Left colon (tissue), 2 donors: ENCODE measurements at places on chromosomes 4 and X. TPM values are rescaled to one million over a fixed set of nuclear protein-coding genes. Genes with fewer than 3 reads are reported as not detected.
A peak's percentile ranks its signal among the peaks of the same experiment; 100 is the strongest.

- DNase-seq, result no peak
These were observed 220.6 kb upstream of the RPL34 start for GRCh38 chr4:108399610-108400265.

Gene CCNB3
- 0.89 TPM for total RNA-seq

GRCh38 chr4:21986307-21986706 is 37.7 kb upstream of the KCNIP4 start:
- DNase-seq, result no peak

Gene TMSB15A
- total RNA-seq, result 0.46 TPM

DNA sequence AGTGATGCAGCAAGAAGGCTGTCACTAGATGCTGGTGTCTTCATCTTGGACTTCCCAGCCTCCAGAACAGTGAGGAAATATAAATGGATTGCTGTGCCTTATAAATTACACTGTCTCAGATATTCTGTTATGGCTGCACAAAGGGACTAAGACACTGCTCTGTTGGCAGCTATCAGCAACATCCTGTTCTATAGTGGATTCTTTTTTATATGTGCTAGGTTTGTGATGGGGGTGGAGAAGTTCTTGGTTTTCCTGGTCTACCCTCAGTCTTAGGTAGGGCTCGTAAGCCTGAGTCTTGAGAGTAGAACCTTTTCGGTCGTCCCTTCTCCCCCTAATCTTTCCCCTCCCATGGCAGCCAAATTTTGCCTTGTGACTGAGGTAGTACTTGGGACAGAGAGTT is 17.3 kb downstream of the STIM2 start:
- DNase-seq, result no peak

Gene DDX53
- not detected for total RNA-seq

DNA sequence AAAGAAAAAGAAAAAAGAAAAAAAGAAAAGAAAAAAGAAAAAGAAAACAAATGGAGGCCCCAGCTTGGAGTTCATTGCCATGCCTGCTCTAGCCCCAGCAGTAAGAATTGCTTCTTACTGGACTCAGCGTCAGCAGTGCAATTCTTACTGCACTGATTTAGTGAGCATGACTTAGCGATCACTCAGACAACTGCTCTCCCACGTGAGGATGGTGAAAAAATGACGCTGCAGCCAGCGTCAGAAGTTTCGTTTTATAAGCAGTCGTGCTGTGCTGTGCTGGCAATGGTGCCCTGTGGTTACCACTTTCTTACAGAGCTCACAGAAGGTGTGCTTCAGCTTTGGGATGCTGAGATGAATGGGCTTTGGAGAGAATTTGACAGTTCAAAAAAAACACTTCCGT is 68.3 kb upstream of the DDX3X start:
- DNase-seq, result peak; percentile 40

DNA sequence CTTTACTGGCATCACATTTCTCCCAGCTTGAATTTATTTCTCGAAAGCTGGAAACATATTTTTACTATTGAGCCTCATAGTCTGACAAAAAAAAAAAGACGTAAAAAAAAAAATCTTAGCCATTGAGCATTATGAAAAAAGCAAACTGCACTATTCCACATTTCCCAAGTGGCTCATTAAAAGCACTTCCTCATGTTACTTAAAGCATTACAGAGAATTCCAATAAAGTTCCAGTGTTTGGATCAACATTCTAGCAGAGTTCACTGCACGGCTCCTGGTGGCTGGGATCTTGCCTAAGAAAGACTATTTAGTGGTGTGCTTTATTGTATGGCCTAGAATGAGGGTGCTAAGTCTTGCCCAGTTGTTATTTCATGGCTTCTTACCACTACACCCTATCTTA is 476.2 kb downstream of the PPARGC1A start:
- no peak for DNase-seq
